SK-N-DZ (cell line): ENCODE measurements at places on chromosomes 6 and 20.
A peak's percentile ranks its signal among the peaks of the same experiment; 100 is the strongest.

- no peak for DNase-seq
Measured at GRCh38 chr6:49454787-49455709, 8.0 kb downstream of the MMUT start.

GRCh38 chr6:49555951-49556350 is 5.5 kb downstream of the C6orf141 start:
- no peak for DNase-seq

- no peak for DNase-seq
Measured at GRCh38 chr6:73258721-73259120, 4.3 kb downstream of the KHDC1 start.

- no peak for DNase-seq
Measured at GRCh38 chr20:17678295-17678694, 3.7 kb downstream of the RRBP1 start.

DNA sequence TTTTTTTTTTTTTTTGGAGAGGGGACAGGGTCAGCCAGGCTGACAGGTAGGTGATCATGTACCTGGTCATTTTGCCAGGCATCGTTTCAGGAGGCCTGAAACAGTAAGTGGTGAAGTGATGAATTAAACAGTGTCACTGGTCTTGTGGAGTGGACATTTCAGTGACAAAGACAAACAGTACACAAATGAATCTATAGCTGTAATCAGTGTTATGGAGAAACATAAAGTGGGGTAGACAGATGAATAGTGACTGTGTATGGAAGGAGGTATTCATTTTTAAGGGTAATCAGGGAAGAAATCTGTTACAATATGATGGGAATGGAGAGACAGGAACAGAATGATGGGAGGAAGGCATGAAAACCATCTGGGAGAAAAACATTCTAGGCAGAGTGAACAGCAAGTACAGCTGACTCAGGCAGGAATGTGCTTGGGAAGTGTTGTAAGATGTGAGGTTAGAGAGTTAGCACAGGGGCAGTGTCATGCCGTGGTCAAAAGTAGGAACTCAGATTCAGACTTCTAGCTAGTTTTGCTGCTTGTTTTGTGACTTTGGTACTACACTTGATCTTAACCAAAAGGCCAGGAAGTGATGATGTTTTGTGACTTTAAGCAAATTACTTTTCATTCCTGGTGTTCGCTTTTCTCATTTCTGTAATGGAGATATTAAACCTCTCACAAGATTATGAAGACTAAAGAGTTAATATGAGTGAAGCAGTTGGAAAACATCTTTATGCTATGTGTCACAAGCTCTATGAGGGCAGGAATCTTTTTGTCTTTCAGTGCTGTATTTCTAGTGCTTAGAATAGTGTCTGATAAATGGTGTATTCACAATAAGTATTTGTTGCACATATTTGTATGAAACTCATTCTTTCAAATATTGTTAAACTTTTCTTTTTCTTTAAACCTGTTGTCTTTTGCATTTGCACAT is 43.4 kb downstream of the QKI start:
- DNase-seq = no peak

DNA sequence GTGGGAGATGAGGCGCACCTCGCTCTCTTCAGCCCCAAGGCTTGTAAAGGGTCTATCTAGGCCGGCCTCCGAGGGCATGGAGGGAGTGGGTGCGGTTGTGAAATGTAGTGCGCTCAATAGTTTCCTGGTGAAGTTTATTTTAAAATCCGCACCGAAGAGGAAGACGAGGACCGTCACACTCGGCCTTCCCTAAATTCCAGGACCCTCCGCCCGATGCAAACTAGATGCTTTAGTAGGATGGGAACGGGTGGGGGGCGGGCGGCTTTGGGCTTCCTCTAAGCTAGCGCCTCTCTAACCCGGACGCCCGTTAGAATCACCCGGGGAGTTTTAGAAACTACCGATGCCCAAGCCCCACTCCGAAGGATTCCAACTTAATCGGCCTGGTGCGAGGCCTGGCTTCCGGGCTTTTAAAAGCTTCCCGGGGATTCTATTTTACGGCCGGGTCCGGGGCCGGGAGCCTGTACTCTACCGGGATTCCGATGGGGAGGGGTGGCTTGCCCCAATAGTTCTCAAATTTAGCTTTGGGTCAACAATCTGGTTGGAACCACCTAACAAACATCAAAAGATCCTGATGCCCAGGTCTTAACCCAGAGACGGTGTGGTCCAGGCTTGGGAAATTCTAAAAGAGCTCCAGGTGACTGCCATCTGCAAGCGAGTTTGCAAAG is 548 bp upstream of the BCAS4 start:
- DNase-seq = no peak

- DNase-seq = no peak
Measured at GRCh38 chr6:137692806-137693205, 174.3 kb upstream of the TNFAIP3 start.

DNA sequence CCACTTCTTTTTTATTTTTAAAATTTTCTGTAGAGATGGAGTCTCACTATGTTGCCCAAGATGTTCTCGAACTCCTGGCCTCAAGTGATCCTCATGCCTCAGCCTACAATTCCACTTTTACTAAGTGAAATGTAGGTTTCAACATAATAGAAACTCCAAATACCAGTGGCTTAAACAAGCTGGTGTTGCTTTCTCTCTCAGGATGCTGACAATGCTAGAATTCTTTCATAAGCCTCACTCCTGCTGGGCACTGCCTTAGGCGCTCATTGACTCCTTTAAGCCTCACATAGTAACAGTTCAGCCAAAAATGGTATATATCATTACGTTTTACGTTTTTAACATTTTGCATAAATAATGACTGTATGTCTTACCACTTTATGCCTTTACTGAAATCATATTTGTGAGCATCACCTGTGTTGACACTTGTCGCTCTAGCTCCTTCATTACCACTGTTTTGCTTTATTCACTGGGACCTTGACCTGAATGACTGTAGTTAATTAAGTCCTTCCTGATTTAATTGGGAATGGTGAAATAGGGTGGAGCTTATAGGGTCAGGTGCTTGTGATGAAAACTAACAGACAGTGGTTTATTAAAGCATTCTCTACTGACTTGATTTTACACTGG is 3.9 kb upstream of the CST9 start:
- DNase-seq = no peak

- DNase-seq = no peak
Measured at GRCh38 chr6:6645261-6645917, 56.9 kb downstream of the LY86 start.

GRCh38 chr6:139536751-139537617 is 162.5 kb upstream of the CITED2 start:
- no peak for DNase-seq

GRCh38 chr6:110687326-110687725 is 127.9 kb downstream of the CDK19 start:
- no peak for DNase-seq

GRCh38 chr20:10683537-10683936 is 9.7 kb upstream of the JAG1 start:
- no peak for DNase-seq

GRCh38 chr6:16319813-16320532 is 81.6 kb downstream of the GMPR start:
- no peak for DNase-seq

DNA sequence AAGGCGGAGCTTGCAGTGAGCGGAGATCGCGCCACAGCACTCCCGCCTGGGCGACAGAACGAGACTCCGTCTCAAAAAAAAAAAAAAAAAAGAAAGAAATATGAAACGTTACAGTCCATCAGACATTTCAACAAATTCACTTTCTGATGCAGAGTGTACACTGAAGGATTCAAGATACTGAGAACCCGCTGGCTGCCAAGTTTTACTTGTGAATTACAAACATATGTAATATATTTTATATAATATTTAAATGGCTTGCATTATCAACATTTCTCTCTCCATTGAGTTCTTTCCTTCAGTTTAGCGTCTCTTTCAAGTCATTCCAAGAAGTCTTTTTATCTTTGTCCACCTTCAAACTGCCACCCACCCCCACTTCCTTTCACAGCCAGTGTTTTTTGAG is 240.9 kb upstream of the RNF217 start:
- no peak for DNase-seq

DNA sequence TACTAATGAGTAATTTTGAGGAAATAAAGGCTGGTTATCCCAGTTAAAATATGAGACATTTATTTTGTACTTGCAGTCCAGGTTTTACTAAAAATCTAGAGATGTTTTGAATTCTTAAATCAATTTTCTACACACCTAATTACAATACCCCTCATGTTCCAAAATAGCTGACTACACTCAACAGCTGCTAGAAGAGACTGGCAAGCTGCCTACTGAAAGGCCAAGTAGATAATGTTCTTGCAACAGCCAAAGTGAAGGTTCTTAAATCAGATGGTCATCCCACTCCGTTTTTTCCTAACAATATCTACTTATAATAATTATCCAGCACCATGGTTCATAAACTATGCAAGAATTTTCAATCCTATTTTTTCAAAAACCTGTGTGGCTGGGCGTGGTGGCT is 69.0 kb downstream of the DTNBP1 start:
- no peak for DNase-seq

GRCh38 chr6:5501837-5502236 is 240.5 kb downstream of the FARS2 start:
- no peak for DNase-seq

DNA sequence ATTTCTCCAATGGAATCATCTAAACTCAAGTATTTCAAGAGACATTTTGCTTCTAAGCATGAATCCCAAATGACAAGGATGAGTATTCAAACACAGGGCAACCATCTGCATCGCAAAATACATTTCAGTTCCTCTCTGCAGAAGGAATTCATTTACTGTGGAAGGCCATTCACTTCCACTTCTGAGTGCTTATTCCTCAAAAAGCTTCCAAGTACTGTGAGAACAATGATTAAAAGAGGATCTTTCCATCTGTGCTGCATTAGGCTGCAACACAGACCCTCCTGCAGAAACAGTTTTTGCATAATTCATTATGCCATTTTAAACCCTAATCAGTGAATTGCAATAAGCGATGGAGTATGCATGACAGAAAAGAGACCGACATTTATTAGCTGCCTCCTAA is 52.5 kb downstream of the ARHGAP18 start:
- no peak for DNase-seq

DNA sequence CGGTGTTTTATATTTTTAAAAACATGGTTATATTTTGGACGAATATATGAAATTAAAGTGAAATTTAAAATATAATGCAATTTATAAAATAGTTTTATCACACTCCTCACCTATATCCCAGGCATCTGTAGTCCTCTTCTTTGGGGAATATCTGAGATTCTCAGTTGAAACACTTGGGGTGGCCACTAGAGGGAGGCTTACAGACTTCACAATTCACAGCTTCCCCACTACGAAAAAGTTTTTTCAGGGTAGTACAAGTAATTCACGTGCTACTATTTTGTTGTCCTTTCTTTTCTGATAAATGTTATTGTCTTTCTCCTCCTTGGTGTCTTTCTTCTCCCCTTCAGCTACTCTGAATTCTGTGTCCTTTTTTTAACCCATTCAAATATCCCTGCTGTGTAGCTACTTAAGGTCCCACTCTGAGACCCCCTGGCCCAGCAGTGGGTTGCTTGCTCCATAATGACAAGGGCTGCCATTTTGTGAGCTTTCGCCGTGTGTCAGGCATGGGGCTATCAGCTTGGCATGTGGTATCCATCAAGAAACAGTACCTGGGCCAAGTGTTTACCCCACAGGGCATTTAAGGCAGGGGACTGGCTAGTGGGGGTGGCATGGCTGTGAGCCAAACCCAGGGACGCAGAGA is 43.6 kb upstream of the PHACTR3 start:
- no peak for DNase-seq

DNA sequence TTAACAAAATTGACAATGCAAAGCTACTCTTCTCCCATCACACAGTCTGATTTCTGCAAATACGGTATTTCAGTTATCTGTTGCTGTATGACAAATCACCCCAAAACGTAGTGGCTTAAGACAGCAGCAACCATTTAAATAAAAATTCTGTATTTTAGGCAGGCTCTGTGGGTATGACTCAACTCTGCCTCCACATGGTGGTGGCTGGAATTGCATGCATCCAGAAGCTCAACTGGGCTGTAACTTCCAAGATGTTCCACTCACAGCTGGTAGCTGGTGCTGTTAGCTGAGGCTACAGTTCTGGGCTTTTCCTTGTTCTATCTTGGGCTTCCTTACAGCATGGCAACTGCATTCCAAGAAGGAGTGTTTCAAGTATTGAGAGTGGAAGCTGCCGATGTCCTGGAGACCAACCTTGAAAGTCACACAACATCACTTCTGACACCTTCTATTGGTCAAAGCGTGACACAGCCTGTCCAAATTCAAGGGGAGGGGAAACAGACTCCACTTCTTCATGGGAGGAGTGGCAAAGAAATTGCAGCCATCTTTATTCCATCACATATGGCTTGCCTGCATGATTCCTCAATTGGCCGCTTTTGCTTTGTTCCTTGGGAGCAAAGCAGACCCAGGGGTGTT is 39.7 kb upstream of the TULP1 start:
- DNase-seq = no peak

GRCh38 chr6:137877113-137877512 is 10.1 kb downstream of the TNFAIP3 start:
- DNase-seq = no peak

- peak; percentile 79 for DNase-seq
Measured at GRCh38 chr6:32967151-32968091, 973 bp upstream of the BRD2 start.

DNA sequence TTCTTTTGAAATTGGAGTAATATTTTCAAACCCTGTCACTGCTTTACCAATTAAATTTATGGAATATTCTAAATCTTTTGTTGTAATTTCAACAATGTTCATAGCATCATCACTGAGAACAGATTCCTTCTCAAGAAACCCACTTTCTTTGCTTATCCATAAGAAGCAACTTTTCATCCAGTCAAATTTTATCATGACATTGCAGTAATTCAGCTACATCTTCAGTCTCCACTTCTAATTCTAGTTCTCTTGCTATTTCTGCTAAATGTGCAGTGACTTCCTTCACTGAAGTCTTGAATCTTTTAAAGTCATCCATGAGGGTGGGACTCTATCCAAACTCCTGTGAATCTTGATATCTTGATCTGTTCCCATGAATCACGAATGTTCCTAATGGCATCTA is 132.4 kb downstream of the INSM1 start:
- no peak for DNase-seq

DNA sequence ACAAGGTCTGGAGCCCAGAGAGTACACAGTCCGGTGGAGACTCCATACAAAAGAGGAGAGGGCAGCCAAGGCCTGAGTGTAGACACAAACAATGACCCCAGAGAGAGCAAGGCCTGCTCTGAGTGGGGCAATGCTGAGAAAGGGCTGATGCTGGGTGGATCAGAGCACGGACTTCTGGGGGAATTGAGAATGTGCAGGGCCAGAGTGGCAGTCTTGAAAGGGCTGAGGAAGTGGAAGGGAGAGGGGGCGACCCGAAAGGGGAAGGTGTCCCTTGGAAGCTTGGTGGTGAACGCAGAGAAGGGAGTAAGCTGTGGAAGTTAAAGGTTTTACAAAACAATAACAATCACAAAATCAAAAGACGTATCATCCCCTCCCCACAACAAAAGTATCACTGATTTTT is 12.0 kb upstream of the GRM4 start:
- no peak for DNase-seq

- DNase-seq = no peak
Measured at GRCh38 chr6:157143890-157144798, 179.2 kb downstream of the TMEM242 start.

DNA sequence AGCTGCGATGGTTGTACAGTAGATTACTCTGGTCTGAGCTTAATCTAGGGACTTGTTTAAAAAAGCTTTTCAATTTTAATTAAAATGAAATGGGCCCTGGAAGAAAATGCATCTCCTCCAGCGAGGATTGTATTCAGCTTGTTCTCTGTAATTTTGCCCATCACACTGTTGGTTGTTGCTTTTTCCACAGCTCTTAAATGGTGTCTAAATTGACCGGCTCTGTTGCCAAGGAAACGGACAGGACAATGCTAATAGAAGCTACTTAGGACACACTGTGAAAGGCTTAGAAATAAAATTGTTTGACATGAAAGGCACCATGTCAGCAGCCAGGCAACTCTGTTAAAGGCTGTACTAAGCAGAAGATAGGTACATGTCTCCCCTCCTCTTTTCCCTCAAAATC is 116.7 kb upstream of the NRSN1 start:
- DNase-seq = peak; percentile 79
